ENCODE measurements at places on chromosomes 16 and 17.

DNA sequence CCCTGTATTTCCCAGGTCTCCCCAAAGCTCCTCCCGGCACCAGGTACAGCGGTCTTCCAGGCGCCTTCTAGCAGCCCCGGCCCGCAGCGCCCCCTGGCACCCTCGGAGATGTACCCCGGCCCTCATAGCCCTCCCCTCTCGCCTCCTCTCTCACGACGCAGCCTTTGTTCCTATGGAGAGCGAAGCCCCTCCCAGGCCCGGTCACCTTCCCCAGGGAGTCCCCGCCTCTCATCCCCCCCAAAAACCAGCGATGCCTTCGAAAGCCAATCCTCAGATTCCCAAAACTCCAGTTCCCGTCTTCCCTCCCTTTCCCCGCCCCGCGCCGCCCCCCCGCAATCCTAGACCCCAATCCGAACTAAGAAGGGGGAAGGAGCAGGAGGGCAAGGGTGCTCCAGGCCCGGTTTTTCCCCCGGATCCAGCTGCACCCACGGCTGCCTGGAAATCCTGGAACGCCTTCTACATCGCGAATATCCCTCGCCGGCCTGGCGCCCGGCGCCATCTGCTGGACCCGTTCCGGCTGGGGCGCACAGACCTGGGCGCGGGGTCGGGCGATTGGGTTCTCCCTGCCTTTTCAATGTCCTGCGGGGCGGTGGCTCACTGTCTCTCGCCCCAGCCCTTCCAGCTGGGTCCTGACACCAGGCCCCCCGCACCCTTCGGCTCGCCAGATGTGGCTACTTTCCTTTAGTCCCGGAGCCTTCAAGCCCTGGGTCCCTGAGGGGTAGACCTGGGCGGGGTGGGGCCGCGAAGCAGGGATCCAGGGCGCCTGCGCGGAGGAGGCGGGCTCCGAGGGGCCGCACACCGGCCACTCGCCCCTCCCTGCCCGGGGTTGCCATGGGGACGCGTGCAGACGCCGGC, at the start of gene DNAH2:
Gene DNAH2 (plus strand): TSS at position 844 of the 855 bp plus-strand sequence. CDS start 1,991 bp downstream, outside the sequence.
- DNase-seq = peak; percentile 97

DNA sequence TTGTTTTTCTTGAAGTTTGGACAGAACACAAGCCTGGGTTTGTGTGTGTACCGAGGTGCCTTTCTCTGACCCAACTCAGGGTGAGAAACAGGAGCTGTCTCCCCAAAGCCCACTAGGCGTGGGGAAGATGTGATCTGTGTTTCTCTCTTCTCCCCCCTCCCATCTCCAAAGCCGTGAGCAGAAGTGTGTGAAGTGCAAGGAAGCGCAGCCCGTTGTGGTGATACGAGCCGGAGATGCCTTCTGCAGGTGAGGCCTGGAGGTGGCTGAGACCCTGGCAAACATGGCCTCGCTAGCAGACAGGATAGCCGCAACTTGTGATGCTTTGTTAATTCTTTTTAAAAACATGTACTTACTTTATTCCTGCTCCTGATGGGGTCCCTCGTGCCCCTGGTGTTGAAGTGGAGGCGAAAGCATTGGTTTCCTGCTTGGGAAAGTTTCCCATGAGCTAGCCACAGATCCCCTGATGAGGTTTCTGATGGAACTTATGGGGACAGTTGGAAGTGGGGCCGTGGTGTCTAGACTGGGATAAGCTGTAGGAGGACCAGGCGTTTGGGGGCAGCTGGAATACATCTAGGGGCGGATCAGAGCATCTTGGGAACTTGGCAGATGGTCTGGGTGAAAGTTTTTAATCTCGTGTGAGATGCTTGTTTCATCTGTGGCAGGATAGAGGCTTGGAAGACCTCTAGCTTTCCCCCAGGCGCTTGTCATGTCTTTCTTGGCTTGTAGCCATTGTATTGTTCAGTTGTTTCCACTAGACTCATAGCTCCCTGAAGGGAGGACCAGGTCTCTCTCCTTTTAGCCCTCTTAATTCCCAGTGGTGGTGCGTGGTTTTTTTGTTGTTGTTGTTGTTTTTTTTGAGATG, 893 bp downstream of the CTU2 start:
- DNase-seq = no peak

GRCh38 chr16:66622863-66623262, 18.4 kb downstream of the CMTM3 start:
- no peak for DNase-seq

- no peak for DNase-seq
Measured at GRCh38 chr17:58420827-58421226, 3.5 kb upstream of the RNF43 start.

DNA sequence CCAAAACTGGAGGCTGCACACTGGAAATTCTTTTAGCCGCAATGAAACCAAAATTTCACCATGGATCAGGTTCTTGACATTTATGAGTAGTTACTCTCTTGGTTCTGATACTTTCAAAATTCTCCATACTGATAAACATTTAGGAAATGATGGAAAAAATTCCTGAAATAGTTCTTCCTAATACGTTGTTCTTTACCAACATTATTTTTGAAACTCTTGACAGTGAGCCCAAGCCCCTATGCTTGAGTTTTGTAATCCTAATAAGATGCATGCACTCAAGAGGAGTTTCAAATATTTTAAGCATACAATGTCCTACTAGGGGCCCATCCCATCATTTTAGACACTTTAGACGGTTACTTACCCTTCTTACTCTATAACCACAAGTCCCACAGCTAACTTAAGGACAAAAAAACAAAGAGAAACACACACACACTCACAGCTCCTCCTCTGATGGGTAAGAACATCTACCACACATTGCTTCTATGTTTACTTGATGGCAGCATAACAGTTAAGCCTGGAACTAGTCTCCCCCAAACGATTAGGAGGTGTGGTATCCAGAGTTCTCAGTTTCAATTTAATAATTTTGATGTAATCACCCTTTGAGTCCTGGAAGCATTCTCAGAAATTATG, 3.7 kb downstream of the VEZF1 start:
- no peak for DNase-seq

- no peak for DNase-seq
Measured at GRCh38 chr16:85746460-85747215, 4.3 kb downstream of the C16orf74 start.

DNA sequence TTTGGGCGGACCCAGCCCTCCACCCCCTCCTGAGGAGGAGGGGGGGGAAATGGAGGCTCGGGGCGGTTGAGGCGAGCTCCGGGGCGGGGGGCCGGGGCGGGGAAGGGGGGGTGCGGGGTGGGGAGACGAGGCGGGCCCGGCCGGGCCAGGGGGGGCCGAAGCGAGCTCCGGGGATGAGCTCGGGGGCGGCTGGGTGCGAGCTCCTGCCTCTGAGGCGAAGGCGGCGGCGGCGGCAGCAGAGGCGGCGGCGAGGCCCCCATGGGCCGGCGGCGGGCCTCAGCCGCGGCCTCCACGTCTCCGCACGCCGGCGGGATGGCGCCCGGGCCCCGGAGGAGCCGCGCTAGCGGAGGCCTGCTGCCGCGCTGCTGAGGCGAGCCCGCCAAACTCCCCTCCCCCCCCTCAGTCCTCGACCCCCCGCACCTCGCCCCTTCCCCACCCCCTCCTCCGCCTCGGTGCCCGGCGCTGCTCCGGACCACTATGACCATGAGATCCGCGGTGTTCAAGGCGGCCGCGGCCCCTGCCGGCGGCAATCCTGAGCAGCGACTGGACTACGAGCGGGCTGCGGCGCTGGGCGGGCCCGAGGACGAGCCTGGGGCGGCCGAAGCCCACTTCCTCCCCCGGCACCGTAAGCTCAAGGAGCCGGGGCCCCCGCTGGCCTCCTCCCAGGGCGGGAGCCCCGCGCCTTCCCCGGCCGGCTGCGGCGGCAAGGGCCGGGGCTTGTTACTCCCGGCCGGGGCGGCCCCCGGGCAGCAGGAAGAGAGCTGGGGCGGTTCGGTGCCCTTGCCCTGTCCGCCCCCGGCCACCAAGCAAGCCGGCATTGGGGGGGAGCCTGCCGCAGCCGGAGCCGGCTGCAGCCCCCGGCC, 596 bp downstream of the MSL1 start:
- peak; percentile 37 for DNase-seq

GRCh38 chr16:67112591-67113399, 3.1 kb downstream of the PHAF1 start:
- DNase-seq = no peak
